ENCODE measurements at places on chromosomes 7 and 10. TPM values are rescaled to one million over a fixed set of nuclear protein-coding genes. Genes with fewer than 3 reads are reported as not detected.

GRCh38 chr7:71618278-71618677 lies 486.3 kb downstream of the GALNT17 start:
- no peaks in the 10 kb centered on the region for H3K36me3 ChIP-seq
- no peak overlapping the region for H3K4me3 ChIP-seq
- H3K4me1 ChIP-seq = no peaks in the 10 kb centered on the region

DNA sequence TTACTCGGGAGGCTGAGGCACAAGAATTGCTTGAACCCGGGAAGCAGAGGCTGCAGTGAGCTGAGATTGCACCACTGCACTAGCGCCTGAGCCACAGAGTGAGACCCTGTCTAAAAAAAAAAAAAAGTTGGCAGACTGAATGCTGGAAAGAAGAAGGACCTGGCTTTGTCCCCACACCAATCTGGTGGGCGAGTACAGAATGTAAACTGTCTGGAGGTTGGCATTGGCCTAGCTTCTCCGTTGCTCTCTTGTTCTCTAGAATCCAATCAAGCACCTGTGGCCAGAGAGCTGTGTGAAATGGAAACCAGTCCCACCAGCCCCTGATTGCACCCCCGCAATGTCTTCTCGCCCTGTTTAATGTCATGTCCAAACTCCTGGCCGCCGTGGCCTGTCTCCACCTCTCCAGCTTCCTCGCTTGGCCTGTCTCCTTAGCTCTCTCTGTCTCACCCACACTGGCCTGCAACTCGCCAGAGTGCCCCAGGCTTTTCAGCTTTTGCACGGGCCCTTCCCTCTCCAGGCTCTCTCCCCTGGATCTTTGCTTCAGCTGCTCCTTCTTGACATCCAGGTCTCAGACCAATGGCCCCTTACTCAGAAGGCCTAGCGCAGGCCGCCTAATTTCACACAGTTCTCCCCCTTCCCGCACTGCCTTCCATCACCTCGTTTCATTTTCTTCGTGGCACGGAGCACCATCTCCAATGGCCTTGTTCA lies 670 bp upstream of the AGK start:
- no peaks in the 10 kb centered on the region for H3K36me3 ChIP-seq
- H3K27ac ChIP-seq = no peak overlapping the region
- no peaks in the 10 kb centered on the region for H3K27me3 ChIP-seq

- no peak overlapping the region for H3K27ac ChIP-seq
- H3K27me3 ChIP-seq = no peaks in the 10 kb centered on the region
- peak; percentile 72 for DNase-seq
- H3K4me3 ChIP-seq = no peak overlapping the region
- peaks cover 19% of the 10 kb centered on the region for H3K4me1 ChIP-seq
Measured at GRCh38 chr7:140653319-140654108, 12.9 kb upstream of the DENND2A start.

DNA sequence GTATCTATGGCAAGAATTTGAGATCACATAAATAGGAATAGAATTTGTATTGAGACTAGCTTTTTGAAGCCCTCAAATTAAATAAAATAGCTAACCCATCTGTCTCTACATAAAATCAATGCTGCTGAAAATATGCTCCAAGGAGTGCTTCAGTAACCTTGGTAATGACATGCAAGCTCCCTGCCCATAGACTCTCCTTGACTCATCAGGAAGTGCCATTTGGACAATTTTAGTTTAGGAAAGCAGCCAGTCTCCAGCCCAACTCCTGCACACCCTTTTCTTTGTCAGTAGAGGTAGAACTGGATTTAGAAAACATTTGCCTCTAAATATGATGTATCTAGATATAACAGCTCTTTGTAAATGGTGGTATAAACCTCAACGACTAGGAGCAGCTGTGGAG lies 69.9 kb upstream of the PTPRZ1 start:
- H3K36me3 ChIP-seq = no peaks in the 10 kb centered on the region
- no peaks in the 10 kb centered on the region for H3K27me3 ChIP-seq
- no peak overlapping the region for H3K4me3 ChIP-seq
- no peak overlapping the region for H3K27ac ChIP-seq
- no peaks in the 10 kb centered on the region for H3K4me1 ChIP-seq

- no peak overlapping the region for H3K4me3 ChIP-seq
- DNase-seq = no peak
- peaks cover 3% of the 10 kb centered on the region for H3K27me3 ChIP-seq
- no peaks in the 10 kb centered on the region for H3K36me3 ChIP-seq
Measured at GRCh38 chr7:159249671-159250070, 105.0 kb upstream of the VIPR2 start.

DNA sequence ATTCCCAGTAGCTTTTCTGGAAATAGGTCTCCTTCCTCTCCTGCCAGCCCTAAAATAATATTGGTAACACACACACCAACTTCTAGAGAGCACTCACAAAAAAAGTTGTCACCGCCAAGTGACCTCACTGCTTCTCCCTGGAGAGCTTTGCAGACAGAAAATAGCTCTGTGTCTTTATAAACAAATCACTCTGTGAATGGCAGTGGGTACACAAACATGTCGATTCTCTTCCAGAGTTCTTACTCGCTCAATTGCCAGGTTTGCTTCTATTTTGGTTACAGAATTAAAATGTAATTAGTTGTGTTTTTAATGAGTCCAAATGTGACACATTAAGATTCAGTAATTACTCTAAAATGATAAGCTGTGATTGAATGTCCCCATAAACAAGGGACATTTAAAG lies 649.2 kb upstream of the C7orf33 start:
- DNase-seq = no peak
- H3K4me3 ChIP-seq = no peak overlapping the region
- H3K36me3 ChIP-seq = no peaks in the 10 kb centered on the region
- no peaks in the 10 kb centered on the region for H3K27me3 ChIP-seq
- no peak overlapping the region for H3K27ac ChIP-seq

GRCh38 chr7:138752518-138753149 lies 45.2 kb upstream of the TMEM213 start:
- no peaks in the 10 kb centered on the region for H3K4me1 ChIP-seq
- no peaks in the 10 kb centered on the region for H3K36me3 ChIP-seq
- no peaks in the 10 kb centered on the region for H3K27me3 ChIP-seq
- peak; percentile 49 for DNase-seq
- H3K27ac ChIP-seq = no peak overlapping the region

DNA sequence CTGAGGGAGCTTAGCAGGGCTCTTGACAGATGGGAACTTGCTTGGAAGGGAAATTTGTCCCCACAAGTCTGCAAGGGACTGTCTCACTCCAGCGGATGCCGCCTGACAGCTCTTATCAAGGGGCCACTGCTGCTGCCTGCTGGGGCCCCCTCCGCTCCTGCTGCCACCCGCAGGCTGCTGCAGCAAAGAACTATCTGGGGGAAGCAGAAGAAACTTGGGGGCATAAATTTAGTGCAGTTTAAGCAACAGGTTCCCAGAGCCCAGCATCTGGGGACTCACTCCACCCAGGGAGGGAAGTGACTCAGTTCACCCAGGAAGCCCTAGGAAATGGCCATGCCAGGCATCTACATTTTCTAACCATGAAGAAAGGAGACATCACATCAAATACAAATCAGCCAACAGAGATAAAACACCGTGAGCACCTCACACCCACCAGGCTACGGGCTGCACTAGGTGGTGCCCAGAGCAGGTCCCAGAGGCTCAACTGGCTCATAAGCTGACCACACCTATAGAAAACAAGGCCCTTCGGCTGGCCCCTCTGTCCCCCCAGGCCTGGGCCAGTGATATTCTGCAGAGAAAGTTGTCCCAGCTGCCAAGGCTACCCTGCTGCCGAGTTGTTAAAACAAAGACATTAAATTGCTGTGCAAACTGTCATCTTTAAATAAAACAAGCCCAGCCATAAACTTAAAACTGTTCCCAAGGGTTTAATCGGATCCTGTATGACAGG lies 3.7 kb downstream of the RGS10 start:
- peaks cover 11% of the 10 kb centered on the region for H3K4me1 ChIP-seq
- no peaks in the 10 kb centered on the region for H3K27me3 ChIP-seq
- no peak overlapping the region for H3K27ac ChIP-seq
- no peak for DNase-seq
- no peak overlapping the region for H3K4me3 ChIP-seq

- H3K27me3 ChIP-seq = no peaks in the 10 kb centered on the region
- no peak for DNase-seq
- peaks cover 9% of the 10 kb centered on the region for H3K4me1 ChIP-seq
- H3K27ac ChIP-seq = no peak overlapping the region
- no peaks in the 10 kb centered on the region for H3K36me3 ChIP-seq
Measured at GRCh38 chr10:24914148-24914547, 38.3 kb downstream of the PRTFDC1 start.

DNA sequence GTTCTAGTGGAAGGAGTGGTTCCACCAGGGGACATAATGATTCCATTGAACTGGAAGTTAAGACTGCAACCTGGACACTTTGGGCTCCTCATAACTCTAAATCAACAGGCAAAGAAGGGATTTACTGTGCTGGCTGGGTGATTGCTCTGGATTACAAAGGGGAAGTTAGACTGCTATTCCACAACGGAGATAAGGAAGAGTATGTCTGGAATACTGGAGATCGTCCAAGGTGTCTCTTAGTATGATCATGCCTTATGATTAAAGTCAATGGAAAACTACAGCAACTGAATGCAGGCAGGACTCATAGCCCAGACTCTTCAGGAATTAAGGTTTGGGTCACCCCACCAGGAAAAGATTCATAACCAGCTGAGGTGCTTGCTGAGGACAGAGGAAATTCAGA lies 310.6 kb upstream of the MGMT start:
- H3K4me3 ChIP-seq = no peak overlapping the region
- DNase-seq = no peak
- no peaks in the 10 kb centered on the region for H3K4me1 ChIP-seq
- H3K27me3 ChIP-seq = no peaks in the 10 kb centered on the region

- H3K4me3 ChIP-seq = no peak within 1 kb of the TSS
- no peaks in the 10 kb centered on the region for H3K27me3 ChIP-seq
- no peaks in the 10 kb centered on the region for H3K4me1 ChIP-seq
- H3K36me3 ChIP-seq = no peaks in the 10 kb centered on the region
- no peak within 1 kb of the TSS for H3K27ac ChIP-seq
- DNase-seq = no peak
Measured at GRCh38 chr10:97584060-97584797, at the start of gene HOGA1. Gene HOGA1 (plus strand): TSS chr10:97584389. CDS start chr10:97584704, 315 bp downstream.

GRCh38 chr10:20858292-20859124 lies 38.6 kb downstream of the NEBL start:
- H3K27ac ChIP-seq = no peak overlapping the region
- H3K4me1 ChIP-seq = no peaks in the 10 kb centered on the region
- no peak overlapping the region for H3K4me3 ChIP-seq
- peak; percentile 8 for DNase-seq

DNA sequence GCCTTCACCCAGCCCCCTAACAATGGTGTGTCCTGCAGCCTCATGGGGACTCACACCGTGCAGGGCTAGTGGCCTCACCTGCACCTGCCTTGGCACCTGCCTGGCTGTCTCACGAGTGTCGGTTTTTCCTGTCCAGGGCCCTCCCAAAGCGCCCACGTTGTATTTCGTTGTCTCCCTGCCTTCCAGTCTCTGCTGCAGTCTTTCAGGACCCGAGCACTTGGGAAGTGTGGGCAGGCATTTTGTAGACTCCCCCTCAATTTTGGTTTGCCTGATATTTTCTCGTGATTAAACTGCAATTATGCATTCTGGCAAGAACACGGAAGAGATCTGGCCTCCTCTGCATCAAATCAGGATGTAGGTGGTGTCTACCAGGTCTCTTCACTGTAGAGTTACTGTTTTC lies 17.9 kb downstream of the BNIP3 start:
- DNase-seq = no peak
- H3K4me3 ChIP-seq = no peak overlapping the region
- no peak overlapping the region for H3K27ac ChIP-seq
- H3K27me3 ChIP-seq = no peaks in the 10 kb centered on the region

DNA sequence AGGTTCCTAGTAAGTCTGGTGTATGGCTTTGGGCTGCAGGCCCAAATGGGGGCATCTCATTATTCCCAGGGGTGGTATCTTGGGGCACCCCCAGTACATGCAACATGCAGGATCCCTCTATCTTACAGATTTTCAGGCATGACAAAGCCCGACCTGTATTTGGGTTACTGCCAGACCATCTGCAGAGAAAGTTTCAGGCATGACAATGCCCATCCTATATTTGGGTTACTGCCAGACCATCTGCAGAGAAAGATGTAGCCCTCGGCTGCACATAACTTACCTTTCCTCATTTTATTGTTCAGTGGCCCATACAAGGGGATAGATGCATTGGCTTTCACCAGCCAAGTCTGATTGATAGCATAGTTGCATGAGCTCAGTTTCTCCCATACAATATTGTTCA lies 112.2 kb upstream of the RAB18 start:
- H3K27me3 ChIP-seq = no peaks in the 10 kb centered on the region
- H3K4me1 ChIP-seq = no peaks in the 10 kb centered on the region
- DNase-seq = no peak

DNA sequence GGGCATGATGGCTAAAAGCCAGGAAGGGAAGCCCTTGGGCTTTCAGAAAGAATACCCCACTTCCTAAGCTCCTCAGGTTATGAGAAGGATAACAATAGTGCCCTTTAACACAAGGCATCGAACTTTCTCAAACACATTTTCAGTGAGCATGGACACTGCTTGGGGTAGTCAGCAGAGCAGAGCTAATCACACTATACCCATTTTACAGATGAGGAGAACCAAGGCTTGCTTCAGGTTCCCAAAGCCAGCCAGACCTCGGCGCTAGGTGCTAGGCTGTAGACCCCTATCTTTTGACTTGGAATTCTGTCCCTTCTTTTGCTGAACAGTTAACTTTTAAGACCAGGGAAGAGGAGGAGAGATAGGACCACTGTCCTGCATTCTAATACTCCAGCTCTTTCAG lies 1.8 kb downstream of the NEURL1 start:
- H3K36me3 ChIP-seq = no peaks in the 10 kb centered on the region
- DNase-seq = no peak
- peaks cover 25% of the 10 kb centered on the region for H3K27me3 ChIP-seq
- peaks cover 25% of the 10 kb centered on the region for H3K4me1 ChIP-seq
- no peak overlapping the region for H3K27ac ChIP-seq

DNA sequence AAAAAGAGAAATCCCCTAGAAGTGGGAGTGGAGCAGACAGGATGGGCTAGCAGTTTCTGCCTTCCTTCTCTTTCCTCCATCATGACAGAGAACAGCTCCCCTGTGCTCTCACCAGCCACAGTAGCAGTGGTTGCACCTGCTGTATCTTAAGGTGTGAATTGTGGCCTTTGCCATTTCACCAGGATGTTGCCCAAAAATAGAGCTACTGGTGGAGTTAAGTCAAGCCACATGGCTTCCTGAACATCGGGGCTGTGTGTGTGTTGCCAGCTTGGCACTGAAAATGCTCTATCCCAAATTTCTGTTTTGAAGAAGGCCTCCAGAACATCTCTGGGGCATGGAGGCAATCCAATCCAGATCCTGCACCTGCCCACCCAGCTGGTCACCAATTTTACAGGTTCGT lies 348.7 kb downstream of the EXOC4 start:
- H3K27ac ChIP-seq = no peak overlapping the region
- no peaks in the 10 kb centered on the region for H3K27me3 ChIP-seq
- H3K4me1 ChIP-seq = no peaks in the 10 kb centered on the region
- H3K36me3 ChIP-seq = peaks cover 2% of the 10 kb centered on the region

GRCh38 chr10:1408651-1409367 lies 328.5 kb downstream of the ADARB2 start:
- H3K36me3 ChIP-seq = no peaks in the 10 kb centered on the region
- H3K4me3 ChIP-seq = no peak overlapping the region
- peaks cover 15% of the 10 kb centered on the region for H3K4me1 ChIP-seq
- no peak overlapping the region for H3K27ac ChIP-seq
- no peak for DNase-seq

GRCh38 chr7:25310896-25311295 lies 82.6 kb upstream of the NPVF start:
- H3K4me3 ChIP-seq = no peak overlapping the region
- H3K27ac ChIP-seq = no peak overlapping the region
- no peaks in the 10 kb centered on the region for H3K4me1 ChIP-seq
- H3K27me3 ChIP-seq = peaks cover 2% of the 10 kb centered on the region
- no peaks in the 10 kb centered on the region for H3K36me3 ChIP-seq

TEX47 gene
- not detected for total RNA-seq

GDF10 gene
- not detected for total RNA-seq

MYO3A gene
- 1.4 TPM for total RNA-seq

NKX2-3 gene
- not detected for total RNA-seq

BHLHA15 gene
- total RNA-seq = 0.92 TPM

PTN gene
- not detected for total RNA-seq

C7orf57 gene
- total RNA-seq = not detected

IL15RA gene
- total RNA-seq = 9.3 TPM

All from B cell (primary cell).